ENCODE measurements at places on chromosomes 2 and 18.

- no peak for DNase-seq
Observed at GRCh38 chr18:10770264-10770663, 244.4 kb downstream of the NAPG start.

DNA sequence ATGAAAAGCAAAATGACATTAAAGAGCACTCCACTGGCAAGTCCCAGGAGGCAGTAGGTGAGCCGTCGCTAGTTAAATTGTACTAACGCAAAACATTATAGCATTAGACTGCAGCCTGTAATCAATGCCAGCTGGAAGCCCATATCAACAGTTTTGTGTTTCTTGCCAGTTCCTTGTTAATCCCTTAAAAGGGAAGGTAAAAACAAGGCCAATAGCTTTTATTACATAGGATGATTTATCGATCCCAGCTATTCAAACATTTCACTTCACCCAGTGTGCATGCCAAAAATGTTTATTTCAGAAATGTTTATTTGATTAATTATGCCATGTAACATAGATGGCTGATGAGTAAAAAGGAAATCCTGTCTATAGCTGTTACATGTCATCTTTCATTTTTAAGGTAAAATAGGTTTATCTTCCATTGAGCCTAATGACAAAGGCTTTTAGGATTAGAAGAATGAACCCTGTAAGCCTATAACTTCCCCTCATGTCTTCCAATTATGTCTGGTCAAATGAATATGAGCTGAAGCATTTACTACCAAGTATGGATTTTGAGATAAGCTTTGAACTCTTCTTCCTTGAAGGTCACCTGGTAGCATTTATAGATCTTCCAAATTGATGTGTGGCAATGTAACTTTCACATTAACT is 591.2 kb downstream of the RNF144A start:
- DNase-seq = no peak

DNA sequence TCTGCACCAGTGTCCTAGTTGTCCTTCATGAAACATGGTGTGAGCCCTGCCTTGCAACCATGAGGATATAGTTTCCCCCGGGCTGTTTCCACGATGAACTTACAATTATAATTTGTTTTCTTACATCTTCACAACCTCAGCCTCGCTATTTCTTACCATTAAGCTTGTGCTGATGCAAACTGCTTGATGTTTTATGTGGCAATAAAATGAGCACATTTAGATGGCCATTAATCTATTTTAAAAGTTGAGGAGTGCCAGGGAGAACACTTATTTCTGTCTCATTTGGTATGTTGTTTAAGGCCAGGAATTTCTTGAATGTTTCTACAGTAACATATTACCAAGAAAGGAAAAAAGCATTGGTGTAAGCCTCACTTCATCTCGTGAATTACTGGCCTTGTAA is 214.5 kb upstream of the SLC8A1 start:
- no peak for DNase-seq

DNA sequence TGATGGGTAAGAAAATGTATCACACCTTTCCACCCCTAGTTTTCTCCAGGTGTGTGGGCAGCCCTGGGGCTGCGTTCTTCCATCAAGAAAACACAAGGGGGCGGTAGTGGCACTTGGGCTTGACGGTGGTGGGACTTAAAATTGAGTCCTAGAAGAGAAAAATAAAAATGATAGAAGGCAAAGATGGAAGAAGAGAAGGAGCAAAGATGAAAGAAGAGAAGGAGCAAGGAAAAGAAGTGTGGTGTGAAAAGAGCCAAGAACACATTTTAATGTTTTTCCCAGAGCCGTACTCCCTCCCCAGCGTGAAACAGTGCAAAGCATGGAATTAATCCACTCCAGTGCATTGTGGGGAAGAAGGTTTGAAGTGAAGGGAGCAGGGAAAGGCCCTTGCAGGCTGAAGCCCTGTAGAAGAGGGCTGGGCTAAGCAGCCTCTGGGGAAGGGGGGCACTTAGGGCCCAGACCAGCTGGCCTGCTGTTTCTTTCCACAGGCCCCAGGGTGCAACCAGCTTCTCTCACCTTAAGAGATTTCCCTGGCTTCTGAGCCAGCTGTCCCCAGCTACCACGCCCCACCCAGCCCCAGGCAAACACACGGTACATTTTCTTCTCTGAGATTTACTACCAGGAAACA is 256.8 kb downstream of the RNF152 start:
- peak; percentile 8 for DNase-seq

GRCh38 chr2:149544692-149545091 is 42.9 kb downstream of the MMADHC start:
- DNase-seq = no peak

DNA sequence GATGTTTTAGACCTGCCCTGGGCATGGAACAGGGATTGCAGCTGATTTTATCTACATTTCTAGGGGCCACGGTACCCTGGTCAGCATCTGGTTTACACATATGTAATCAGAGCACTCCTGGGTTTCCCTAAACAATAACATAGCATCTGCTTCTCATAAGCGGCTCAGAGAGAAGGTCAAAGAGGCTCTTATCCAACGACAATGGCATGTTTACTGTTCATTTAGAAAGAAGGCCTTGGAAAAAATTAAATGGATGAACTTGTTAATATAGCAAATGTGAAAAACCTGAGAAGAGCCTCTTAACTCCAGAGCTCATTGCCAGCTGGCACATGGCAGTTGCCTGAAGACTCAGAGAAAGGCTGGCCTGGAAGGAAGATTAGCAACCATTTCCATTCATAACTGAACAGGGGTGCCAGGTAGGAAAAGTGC is 202.8 kb upstream of the THUMPD2 start:
- no peak for DNase-seq

DNA sequence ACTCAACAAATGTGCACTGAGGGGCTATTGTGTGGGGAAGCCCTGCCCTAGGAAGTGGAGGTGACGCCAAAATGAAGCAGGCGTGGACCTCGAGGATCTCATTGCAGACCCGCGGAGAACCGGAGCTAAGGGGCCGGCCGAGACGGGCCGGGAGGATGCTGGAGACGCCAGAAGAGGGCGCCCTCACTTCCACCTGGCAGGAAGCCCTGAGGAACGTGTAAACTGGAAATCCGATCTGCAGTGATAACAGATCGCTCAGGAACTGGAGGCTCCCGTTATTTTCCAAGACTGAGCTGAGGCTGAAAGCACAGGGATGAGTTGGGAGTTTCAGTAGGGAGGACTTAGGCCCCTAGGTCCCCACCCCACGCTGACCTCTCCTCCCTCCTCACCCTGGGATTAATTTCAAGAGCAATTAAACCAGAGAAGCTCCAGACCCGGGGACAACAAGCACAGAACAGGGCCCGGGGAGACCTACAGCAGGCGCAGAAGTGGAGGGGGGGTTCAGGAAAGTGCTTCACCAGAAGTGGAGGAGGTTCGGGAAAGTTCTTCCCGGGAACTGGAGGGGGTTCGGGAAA is 7.7 kb upstream of the COL6A3 start:
- peak; percentile 11 for DNase-seq

DNA sequence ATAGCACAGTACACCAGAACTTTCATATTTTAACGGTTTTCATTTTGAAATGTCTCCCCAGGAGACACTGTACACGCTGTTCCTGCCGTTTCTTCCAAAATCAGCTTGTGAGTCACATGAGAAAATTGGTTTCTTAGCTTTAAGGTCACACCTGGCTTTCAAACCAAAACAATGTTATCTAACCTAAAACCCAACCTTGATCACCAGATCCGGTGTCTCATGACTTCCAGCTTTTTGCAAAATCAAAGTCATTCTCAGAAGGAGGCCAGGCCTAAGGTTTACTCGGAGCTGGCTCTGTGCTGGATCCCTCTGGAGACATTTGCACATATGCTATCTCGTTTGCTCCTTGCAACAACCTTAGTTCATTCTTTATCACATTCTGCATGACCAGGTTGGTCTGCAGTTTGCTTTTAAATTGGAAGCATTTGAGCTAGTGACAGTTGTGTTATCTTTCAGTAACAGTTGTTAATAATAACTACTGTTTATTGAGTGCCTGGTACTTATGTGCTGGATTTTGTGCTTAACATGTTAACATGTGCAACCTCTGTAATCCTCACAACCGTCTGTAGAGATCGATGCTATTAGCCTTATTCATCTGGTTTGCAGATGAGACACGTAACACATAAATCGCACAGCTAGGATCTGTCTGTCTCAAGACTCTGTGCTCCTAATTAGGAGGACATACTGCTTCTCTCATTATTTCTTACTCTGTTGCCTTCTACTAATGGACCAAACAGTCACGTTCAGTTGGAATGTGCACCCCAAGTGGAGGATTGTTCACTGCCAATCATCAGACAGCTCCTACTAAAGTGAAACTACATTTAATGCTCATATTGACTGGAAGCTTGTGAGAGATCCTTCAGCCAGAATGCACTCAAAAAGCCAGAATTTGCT is 105.5 kb downstream of the RNF144A start:
- peak; percentile 75 for DNase-seq

- DNase-seq = no peak
Observed at GRCh38 chr2:231462729-231463465, 1.4 kb downstream of the NCL start.

DNA sequence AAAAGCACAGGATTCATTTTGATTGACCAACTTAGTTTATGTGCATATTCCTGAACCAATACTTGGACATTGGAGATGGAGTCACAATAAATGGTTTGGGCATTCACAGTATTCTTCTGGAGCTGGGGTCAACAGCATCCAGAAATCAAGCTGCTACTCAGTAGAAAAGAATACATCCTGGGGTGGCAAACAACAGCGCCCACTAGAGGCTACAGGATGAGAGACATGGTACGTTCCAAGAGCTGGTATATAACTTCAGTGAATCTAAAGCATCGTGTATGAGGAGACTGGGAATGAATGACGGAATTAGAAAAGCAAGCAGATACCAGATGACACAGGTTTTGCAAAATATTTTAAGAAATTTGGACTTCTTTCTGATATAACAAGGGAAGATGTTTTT is 142.9 kb upstream of the FIGN start:
- no peak for DNase-seq

GRCh38 chr2:60819155-60819862 is 62.1 kb upstream of the REL start:
- no peak for DNase-seq

- DNase-seq = no peak
Observed at GRCh38 chr18:74110149-74110548, 37.5 kb downstream of the FBXO15 start.

GRCh38 chr2:23753291-23754010 is 173.5 kb downstream of the ATAD2B start:
- DNase-seq = no peak

DNA sequence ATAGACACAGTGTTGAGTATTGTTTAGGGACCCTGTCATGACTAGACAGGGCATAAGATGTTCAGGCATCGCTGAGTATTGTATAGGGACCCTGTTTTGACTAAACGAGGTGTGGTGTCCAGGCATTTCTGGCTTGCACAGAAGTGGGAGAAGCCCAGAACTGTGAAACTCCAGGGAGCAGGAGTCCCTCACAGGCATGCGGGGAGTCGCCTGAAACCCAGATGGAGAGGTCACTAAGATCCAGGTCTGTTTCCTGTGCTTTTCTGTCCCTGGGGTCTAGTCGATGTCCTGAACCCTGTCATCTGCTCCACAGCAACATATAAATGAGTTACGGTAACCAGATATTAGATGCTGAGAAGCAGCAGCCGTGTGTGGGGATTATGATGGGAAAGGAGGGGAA is 469.0 kb upstream of the SALL3 start:
- no peak for DNase-seq

- no peak for DNase-seq
Observed at GRCh38 chr2:127712999-127713398, 11.7 kb downstream of the SFT2D3 start.

DNA sequence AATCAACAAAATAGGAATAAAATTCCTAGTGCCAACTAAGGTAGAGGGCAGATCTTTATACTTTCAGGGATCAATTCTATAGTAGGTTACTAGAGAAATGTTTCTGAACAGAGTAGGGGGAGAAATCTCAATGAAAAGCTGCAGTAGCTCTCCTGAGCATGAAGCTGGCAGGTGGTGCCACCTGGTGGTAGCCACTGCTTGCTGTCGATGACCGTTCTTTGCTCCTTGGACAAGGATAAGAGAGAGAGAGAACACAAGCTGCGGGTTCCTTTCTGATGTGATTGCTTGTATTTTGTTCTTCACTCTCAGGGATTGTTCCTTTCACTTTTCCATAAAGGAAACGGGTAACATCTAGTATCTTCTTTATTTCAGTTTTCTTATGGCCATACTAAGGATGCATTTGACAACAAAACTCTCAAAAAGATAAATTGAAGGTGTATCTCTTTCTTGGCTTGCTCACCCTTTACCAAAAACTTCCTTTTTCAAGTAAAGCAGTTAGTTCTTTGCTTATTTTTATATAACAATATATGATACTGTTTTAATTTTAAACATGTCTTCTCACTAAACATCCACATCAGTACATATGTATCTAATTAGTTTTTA is 18.6 kb upstream of the MRPL19 start:
- DNase-seq = peak; percentile 37

- DNase-seq = no peak
Observed at GRCh38 chr2:48448274-48449061, 81.5 kb upstream of the STON1 start.

GRCh38 chr2:43542285-43542933 is 53.4 kb downstream of the THADA start:
- DNase-seq = peak; percentile 67

- DNase-seq = no peak
Observed at GRCh38 chr2:11101430-11101829, 53.8 kb upstream of the SLC66A3 start.

- no peak for DNase-seq
Observed at GRCh38 chr2:189648846-189649509, 12.3 kb upstream of the ASNSD1 start.

GRCh38 chr2:173150087-173150486 is 74.4 kb downstream of the MAP3K20 start:
- DNase-seq = no peak

- no peak for DNase-seq
Observed at GRCh38 chr2:15784886-15785801, 155.2 kb upstream of the MYCN start.

DNA sequence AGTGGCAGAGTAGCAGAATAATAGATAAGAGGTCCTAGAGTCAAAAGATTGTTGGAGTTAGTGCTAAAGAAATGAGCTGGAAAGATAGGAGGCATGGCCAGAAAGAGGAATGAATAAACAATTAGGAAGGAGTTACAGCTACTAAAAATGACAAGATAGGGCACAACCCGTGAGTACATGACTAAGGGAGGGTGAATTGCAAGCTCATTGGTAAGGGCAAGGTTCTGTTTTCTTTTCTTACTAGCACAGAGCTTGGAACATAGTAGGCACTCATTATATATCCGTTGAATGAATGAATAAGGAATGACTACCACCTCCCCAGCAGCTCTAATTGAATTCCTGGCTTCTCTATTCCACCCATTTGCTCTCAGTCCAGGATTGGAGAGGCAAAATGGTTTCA is 5.7 kb upstream of the MARCO start:
- no peak for DNase-seq

GRCh38 chr2:143955401-143956065 is 564.4 kb downstream of the ZEB2 start:
- no peak for DNase-seq

All from hematopoietic multipotent progenitor cell treated with erythropoietin and hydrocortisone succinate and interleukin-3 and kit ligand, for 15 days (in vitro differentiated cells).